ENCODE measurements at places on chromosomes 7 and 10.

- DNase-seq: no peak
Measured at GRCh38 chr10:64093946-64094535, 572.8 kb downstream of the REEP3 start.

- no peak for DNase-seq
Measured at GRCh38 chr10:69057261-69057950, 30.5 kb upstream of the SRGN start.

- DNase-seq: no peak
Measured at GRCh38 chr10:107480781-107481180, 316.3 kb upstream of the SORCS1 start.

DNA sequence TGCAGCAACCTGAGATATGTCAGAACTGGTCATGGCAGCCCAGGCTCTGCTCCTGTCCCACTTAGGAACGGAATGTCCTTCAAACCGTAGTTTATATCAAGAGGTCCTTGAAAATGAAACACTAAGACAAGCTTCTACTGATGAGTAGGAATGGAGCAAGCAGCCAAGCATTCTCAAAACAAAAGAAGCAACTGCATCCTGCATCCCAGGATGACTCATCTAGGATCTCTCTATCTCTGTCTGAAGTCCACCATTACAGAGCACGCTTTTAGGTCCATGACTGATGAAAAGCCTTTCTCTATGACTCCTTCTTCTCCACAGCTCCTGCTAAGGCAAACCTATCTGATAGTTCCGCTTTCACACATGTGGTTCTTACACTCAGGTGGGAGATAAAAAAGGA, 16.3 kb downstream of the MBL2 start:
- no peak for DNase-seq

DNA sequence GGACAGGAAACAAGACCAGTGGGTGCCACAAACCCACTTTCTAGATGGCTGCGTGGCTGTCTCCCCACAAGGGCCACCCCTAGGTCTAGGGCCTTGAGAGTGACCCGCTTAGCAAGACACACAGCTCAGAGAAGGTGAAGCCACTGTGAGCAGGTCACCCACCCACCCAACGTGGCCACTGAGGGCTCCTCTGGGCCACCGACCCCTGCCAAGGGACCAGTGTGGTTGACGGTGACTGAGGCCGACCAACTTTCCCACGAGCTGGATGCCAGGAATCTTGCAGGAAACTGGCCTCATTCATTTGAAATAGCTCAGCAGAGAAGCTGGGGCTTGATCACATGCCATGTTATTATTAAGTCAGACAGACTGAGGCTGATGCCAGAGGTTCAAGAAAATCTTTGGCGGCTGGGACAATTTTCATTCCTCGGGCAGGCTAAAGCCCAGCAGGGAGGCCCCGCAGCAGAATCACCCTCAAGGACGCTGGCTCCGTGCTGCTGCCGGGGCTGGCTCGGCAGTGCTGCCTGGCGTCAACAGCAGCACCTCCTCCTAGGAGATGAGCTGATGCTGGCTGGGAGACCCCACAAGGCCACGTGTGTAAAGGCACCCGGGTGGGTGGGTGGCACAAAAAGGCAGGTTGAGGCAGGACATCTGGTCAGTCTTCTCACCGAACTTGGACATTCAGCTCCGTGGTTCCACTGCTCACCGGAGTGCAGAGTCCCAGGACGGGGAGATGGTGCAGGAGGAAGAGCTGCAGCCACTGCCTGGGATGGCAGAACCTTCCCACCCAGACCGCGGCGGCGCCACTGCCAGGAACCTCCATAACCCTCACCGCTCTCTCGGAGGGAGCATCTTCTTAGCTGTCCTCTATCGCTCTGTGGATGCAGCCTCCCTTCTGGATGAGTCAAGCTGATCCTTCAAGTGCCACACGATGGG, 57.8 kb downstream of the ZRANB1 start:
- no peak for DNase-seq

- DNase-seq: no peak
Measured at GRCh38 chr7:54145716-54146115, 396.5 kb upstream of the VSTM2A start.

DNA sequence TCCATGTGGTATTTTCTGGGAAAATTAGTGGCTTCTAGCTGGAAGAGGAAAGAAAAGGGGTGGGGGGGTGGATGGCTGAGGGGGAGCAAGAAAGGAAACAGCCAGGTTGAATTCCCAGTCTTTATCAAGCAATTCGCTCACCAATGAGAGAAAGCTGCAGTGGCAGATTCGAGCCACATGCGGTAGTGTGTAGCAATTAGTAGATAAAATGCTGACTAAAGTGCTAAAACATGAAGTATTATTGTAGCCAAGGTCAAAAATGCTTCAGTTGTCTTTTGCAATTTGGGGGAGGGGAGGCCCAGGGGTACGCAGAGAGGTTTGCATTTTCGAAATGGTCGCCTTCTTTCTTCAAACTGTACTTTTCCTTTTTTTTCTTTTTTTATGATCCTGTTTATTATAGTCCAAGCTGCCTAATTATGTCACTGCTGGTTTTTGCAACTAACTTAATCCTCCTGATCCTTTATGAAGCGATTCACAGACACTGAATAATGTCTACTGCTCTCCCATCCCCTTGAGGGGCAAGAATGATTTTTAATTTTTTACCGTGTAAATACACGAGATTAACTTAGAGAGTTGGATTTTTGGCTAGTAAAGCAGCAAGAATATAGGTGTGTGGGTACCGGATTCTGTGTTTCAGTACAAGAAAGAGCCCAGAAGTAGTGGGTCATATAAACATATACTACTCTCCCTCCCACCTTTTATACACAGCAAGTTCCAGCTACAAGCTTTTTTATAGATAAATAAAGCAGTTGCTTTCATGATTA, 3.6 kb upstream of the ARID5B start:
- DNase-seq: no peak

DNA sequence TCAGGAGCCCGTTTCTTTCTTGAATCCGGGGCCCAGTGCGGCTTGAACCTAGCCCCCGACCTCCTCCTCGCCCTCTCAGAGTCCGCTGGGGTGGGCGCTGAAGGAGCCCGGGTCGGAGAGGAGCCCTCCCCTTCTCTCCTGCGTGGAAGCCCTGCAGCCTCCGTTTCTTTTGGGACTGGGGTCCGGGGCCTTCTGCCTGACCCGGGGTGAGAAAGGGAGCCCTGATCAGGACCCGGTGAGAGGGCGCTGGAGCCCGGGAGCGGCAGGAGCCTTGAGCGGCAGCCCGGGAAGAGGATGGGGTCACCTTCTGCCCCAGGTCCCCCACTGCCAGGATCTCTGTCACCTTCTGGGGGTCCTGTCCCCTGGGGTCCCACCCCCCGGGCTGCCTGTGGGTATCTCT, 162.3 kb downstream of the ZNF33B start:
- DNase-seq: no peak
